PC-3 (cell line): ENCODE measurements at places on chromosomes 12 and 14. TPM values are rescaled to one million over a fixed set of nuclear protein-coding genes. Genes with fewer than 3 reads are reported as not detected.

- DNase-seq, result peak; percentile 43
Measured at GRCh38 chr12:105378911-105379310, 48.4 kb downstream of the C12orf75 start.

TPPP2 gene
- not detected in 2 replicates for total RNA-seq

DNA sequence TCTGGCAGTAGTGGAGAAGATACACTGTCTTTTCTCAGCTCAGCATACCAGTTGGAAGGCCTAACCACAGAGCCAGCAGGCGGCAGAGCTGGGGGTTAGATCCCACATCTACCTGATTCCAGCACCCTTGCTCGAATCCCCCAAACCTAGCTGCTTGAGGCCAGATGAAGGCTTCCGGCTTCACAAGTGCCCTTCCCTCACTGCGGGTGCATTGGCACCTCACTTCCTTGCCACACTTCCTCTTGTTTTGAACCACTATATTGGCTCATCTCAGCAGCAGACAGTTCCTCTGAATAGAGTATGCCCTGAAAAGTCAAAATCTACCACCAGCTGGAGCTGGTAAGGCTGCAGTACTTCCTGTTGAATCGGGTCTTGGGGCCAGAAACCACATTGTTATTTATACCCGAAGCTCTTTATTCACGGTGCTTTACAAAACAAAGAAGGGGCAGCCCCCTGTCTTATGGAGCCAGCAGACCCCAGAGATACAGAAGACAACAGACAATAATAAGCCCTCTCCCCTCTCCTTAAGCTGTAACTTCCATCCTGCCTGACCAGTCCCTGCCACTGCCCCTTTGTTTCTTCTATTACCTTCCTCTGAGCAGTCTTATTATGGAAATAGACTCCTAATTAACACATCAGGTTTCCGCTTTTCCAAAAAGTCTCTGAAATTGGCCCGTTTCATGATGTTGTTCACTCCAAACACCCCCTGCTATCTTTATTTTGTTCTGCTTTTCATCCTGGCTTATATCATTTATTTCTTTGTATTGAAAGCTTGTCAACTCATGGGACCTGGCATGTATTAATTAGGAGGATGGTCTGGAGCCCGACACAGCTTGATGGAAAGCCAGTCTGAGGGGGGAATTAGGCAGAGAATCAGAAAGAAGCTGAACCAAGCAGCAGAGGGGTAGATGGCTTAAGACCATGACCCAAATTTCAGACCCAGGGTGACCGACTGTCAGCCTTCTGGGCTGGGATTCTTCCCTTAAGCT lies 233.5 kb downstream of the EFCAB11 start:
- no peak for DNase-seq

- no peak for DNase-seq
Measured at GRCh38 chr14:57760896-57761295, 105.0 kb downstream of the SLC35F4 start.

DNA sequence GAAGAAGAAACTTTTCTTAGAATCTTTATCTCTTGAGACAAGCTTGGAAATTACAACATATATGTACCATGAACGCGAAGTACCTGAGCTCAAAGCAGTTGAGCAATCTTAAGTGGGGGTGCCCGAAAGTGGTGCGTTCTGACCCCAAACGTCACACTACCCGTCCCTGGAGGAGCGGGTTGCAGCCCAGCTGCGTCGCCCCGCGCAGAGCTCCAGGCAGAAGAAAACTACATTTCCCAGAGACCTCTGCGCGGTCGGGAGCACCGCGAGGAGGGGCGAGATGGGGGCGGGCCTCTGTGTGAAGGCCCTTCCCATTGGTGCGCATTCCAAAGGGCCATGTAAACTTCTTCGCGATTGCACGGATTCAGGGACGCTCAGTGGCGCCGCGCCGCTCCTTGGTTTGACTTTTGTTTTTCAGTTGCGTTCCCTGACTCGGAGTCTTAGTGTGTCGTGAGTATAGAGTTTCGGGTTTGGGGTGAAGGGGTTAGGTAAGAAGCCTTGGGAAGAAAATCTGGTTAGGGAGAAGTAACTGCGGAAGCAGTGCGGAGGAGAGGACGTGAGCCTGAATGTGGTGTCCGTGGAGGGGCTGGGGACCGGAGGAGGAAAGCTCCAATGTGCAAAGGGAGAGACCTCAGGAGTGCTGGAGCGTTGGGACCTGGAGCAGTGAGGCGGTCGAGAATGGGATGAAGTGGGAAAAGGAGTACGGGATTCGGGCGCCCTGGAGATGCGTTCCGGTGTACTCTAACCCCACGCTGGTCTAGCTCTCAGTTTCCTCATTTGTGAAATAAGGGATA lies at the start of gene CCDC77:
CCDC77 (plus strand) TSS at position 410 of the 794 bp plus-strand sequence. CDS start 7,740 bp downstream, outside the sequence.
- peak; percentile 95 for DNase-seq

IL23A gene
- 17.5 and 18.2 TPM in 2 replicates for total RNA-seq

GRCh38 chr14:71361336-71361735 lies 454.1 kb downstream of the PCNX1 start:
- DNase-seq, result peak; percentile 70

DNA sequence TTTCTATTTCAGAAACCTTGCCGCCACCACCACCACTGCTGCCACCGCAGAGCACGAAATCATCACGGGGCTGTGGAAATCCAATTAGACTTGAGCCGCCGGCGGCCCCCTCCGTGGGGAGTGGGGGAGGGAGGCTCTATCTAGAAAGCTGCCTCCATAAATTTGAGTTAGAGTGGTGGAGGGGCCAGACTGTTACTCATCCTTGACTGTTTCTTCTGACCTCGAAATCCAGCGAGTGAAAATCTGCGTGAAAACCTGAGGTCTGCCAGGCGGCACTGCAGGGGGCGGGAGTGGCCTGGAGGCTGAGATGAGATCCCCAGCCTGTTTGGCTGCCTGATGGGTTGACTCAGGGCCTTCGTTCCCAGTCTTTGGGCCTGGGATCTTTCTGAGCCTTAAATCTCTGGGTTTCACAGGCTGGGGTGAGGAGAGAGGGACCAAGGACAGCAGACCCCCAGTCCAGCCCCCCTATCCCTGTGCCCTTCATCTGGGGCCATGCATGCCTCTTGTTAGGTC lies 29.9 kb downstream of the TSPAN9 start:
- DNase-seq, result no peak

DNA sequence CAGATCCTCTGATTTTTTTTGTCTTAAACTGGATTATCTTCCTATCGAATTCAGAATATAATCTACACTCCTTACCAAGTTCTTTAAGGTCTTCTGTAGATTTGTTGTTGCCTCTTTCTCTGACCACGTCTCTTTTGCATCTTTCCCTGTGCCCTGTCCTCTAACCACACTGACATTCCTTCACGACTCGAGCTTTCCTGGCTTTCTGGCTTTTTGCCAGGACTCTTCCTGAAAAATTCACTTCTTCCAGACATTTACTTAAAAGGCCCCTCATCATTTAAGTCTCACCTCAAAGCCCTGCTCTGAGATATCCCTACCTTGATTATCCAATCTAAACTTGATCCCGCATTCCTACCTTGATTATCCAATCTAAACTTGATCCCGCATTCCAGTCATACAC lies 422.3 kb upstream of the DCN start:
- peak; percentile 10 for DNase-seq

OXA1L gene
- 126 and 146 TPM in 2 replicates for total RNA-seq

DNA sequence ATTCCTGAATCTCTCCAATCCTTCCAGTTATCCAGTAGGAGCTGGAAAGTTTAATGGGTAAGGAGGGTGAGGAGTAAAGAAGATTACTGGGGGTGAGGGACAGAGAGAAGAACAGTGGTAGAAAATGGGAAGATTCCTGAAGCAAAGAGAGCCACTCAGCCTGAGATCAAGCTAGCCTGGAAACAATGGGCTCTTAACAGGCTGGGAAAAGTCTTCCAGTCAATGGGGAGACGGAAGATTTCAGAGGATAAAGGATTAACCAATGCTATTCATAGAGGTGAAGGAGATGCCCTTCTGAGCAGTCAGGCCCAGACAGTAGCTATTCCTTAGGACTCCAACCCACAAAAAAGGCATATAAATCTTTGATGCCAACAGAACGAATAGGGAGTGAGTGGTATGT lies 14.8 kb downstream of the GDF11 start:
- no peak for DNase-seq

DNA sequence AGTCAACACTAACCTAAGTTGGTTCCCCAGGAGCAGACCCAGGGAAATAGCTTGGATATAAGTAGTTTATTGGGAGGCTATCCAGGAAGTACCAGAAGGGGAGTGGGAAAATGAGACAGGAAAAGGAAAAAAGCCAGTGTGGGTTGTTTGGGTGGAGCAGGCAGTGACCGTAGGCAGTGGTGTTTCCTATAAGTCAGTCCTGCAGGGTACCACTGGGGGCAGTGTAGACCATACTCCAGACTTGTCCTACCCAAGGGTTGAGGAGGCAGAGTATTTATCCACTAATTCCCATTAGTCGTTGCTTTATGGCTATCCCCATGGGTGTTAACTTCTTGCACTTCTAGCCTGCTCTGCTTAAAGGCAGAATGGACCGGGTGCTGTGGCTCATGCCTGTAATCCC lies 6.4 kb upstream of the CCDC60 start:
- DNase-seq, result peak; percentile 12

DNA sequence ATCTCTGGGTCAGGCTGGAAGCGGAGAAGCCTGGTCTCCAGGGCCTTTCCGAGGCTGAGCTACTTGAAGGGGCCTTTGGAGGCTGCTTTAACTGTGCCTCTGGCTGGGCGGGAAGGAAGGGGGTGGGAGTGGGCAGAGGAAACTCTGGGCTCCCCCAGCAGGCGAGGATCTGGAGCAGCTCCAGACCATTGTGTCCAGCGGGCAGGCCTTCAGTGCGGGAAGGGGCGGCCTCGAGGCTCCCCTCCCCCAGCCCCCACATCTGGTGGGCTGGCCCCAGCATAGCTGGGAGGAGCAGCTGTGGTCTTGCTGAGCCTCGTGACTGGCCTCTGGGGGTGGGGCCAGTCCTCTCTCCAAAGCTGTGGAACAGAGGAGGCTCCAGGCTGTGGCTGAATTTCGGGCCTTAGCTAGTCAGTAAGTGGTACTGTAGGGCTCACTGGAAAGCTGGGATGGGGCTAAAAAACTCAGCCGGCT lies 3.4 kb downstream of the TAMALIN start:
- DNase-seq, result no peak

FAM90A1 gene
- total RNA-seq, result not detected in 2 replicates

DNA sequence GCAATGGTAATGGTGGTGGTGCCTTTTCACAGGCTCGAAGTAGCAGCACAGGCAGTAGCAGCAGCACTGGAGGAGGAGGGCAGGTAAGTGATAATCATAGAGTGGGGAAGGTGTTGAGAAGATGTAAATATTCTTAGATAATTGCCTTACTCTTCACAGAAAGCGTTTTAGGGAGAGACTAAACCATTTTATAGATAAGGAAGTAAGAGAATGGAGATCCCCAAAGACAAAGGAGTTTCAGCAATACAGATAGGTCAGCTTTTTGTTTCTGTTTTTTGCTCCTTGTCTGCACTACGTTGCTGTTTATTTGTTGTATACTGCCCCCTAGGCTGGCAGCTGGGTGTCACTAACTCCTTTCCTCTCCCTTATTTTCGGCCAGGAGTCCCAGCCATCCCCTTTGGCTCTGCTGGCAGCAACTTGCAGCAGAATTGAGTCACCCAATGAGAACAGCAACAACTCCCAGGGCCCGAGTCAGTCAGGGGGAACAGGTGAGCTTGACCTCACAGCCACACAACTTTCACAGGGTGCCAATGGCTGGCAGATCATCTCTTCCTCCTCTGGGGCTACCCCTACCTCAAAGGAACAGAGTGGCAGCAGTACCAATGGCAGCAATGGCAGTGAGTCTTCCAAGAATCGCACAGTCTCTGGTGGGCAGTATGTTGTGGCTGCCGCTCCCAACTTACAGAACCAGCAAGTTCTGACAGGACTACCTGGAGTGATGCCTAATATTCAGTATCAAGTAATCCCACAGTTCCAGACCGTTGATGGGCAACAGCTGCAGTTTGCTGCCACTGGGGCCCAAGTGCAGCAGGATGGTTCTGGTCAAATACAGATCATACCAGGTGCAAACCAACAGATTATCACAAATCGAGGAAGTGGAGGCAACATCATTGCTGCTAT lies 2.0 kb downstream of the SP1 start:
- DNase-seq, result peak; percentile 72

DNA sequence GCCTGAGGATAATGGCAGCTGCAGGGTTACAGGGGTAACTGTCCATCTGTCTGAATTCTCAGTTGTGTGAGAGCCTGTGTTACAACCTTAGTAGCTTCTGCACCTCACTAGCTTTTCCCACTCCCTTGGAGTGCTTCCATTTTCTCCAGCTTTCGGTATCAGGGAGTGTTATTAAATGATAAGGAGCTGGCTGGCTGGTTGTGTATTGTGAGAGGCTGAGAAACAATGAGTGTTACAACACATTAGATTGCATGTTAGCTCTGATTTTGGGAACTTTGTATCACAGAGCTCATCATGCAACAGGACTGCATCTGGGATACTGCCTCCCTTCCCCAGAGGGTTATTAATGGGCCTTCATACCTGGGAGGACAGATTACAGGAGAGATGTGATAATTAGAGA lies 723.7 kb downstream of the DIO2 start:
- DNase-seq, result no peak

DNA sequence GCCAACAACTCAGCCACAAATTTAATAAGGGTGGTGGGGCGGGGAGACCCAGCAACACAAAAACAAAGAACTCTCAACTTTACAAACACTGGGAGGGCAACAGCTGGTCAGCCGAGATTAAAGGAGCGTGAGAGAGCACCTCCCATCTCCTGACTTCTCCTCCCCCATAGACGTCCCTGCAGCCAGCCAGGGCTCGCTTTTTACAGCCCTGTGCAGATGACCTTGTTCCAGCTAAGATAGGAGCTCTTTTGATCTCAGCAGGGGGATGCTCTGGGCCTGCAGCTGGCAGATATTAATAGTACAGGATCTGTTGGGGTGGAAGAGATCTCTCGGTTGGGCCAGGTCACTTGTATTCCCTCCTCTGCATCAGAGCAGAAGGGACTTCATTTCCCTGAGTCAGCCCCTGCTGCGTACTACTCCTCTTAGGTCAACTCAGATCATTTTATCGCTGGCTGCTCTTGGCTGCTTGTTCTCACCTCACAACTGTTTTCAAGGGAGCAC lies 475.8 kb downstream of the RAD51B start:
- no peak for DNase-seq

DNA sequence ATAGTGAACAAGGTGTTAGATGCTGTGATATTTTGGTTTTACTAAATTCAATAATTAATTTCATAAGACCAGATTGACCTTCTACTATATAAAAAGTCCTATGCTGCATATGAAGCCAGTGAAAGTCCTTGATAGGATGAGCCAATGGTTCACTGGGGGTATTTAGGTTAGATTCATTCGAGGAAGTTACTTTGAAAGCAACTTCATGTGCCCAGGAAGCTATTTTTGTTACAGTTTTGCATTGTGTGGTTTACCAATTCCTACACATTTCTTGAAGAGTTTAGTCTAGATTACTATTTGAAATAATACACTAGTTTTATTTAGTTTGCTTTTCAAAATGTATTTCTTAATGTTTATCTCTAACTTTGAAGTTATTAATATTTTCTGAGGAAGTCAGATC lies 58.5 kb upstream of the RMST start:
- no peak for DNase-seq
